CD4-positive, CD25-positive, alpha-beta regulatory T cell (primary cell): ENCODE measurements at places on chromosomes 4 and X.

DNA sequence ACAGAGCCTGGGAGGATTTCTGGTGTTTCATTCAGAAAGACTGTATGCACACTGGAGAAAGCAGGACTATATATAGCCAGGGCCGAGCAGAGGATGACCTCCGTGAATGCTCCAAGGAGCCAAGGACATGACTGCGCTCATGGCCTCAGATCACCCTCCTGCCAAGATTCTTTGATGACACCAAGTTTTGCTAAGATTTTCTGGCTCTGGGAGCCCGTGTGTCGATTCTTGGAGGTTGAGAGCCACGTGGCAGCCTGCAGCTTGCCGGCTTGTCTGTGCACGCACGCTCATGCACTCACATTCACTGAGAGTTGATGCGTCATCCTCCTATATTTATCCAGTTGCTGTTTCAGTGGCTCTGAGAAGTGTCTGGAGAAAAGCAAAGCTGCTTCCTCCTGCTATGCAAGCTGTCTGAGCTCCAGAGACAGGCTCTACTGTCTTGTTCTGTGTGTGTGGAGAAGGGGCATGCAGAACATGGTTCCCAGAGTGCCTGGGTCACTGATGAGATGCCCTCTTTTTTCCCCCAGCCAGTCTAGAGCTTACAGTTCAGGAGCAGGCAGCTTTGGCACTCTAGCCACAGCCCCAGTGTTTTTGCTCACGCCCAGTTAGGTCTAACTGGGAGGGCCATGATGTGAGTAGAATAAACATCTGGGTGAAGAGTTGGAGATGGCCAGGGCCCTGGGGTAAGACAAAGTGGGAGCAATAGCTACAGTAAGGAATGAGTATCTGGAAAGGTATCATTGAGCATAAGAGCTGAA, 64.9 kb upstream of the SCOC start:
- DNase-seq = no peak

- peak; percentile 47 for DNase-seq
Observed at GRCh38 chrX:148500423-148501385, at the start of gene AFF2. AFF2 (plus strand) TSS chrX:148500617; CDS start chrX:148501098, 481 bp downstream.

DNA sequence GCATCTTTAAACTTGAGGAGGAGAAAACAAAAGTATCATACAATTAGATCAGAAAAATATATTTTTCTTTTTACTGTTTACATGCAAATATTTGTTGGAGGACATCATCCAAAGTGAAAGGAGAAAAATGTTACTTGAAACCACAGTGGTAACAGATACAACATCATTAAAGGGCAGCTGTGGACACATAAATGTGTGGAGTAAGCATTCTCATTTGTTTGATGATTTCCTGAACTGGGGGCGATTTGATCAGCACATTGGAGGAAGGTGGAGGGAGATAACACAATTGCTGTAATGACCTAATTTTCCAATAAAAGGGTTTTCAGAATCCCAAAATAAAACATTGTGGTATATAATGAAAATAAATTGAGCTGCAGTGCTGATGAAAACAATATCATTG, 314.5 kb upstream of the HS3ST1 start:
- no peak for DNase-seq

DNA sequence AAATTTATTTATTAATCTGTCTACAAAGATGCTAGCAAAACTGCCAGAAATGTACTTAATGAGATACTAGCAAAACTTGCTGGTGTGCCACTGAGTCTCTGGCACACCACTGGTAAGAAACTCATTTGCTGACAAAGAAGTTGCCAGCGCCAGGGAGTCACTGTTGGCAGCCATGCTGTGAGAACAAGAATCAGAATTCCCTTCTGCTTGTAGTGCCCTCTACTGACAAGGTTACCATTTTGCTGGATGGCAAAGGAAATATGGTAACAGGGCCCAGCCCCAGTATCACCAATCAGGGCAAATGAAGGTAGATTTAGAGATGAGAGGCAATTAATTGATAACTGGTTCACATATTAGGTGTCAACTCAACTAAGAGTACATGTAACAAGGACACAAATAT, 750.1 kb upstream of the ADGRL3 start:
- DNase-seq = no peak

DNA sequence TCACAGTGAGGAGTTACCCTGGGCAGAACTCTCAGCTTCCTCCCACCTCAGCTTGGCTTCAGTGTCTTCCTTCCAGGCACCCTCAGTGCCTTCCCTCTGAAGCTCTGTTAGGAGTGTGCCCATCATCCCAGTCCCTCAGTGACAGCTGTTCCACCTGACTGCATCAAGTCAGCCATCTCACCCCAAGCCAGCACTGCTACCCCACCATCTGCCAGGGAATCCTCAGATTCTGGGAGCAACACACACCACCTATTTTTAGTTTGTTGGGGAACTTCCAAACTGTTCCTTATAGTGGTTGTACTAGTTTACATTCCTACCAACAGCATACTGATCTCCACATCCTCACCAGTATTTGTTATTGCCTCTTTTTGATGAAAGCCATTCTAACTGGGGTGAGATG, 182.9 kb downstream of the RELL1 start:
- no peak for DNase-seq

DNA sequence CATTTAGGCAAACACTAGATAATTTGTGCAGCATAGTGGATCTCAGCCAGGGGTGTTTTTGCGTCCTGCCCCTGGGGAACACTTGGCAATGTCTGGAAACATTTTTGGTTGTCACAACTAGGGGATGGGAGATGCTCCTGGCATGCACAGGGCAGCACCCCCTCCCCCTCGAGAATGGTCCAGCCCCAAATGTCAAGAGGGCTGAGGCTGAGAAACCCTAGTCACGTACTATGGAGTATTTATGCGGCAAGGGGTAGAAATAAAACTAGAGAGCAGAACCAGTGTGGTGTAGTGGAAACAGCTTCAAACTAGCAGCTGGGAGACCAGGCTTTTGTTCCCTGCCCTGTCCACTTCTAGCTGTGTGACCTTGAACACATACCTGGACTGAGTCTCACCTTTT, 38.2 kb upstream of the CLCN4 start:
- no peak for DNase-seq

DNA sequence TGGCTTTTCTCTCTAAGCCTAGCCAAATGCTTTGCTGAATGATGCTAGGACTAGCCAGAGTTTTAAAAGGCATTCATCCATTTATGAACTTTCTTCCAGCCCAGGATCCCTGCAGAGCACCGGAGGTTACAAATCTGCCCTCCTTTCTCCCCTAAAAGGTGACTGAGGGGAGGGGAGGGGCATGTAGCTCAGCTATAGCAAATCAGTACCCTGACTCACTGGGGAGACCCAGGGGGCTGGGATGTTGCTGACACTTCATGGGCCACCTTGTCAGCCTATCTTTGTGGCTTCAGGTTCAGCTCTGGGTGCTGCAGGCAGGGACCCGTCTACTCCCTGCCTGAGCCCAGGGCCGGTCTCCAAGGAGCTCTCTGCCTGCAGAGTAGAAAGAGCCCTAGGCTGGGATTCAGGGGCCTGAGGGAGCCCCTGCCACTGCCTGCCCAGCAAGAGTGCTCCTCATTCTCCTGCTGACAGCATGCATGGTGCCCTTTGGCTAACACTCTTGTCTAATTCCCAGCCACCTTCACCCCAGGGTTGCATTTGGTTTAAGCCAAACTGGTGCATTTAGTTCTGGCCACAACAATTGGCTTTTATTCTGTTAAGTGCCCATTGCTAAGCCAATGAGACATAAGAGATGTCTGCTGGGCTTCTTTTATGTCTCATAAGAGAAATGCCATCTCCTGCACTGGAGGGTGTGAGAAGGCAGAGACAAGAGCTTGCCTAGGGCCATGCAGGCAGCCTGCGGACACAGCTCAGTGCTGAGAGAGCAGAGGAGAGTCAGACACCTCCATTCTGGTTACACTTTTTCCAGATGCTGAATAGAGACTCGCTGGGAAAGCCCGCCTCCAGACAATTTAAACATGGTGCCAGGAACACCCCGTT, 11.9 kb upstream of the UBA6 start:
- no peak for DNase-seq

- no peak for DNase-seq
Observed at GRCh38 chr4:34046580-34046979, 2197.7 kb downstream of the ARAP2 start.

DNA sequence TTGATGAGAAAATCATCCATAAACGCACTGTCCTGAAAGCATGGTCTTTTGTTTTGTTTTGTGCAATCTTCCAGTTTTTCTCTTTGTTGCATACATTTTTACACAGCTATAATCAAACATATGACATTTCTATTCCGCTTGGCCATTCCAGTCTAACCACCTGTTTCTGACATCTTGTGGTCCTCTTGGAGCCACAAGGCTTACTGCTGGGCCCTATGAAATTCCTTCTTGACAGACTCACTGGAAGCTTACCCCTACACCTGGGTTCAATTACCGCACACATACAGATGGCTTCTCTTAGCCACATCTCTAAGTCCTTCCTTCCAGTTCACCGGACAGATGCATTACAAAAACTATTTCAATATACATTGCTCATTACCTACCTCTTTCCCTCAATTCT, 72.4 kb downstream of the PAPSS1 start:
- no peak for DNase-seq

DNA sequence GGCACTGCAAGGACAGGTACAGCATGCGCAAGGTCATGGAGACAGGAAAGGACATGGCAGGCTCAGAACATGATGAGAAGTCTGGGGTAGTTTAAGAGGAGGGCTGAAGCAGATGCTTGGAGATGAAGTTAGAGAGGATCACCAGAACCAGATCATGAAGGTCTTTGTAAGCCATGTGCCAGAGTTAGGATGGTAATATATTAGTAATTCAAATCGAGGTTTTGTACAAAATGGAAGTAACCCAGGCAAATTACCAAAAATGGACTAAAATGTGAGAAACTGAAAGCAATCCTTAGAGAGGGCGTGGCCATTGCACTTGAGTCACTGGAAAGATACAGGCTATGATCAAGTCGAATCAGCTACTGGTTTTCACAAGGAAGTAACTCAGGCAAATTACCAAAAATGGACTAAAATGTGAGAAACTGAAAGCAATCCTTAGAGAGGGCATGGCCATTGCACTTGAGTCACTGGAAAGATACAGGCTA, 13.5 kb downstream of the RXFP1 start:
- no peak for DNase-seq

GRCh38 chr4:158873795-158874401, 105.1 kb downstream of the FNIP2 start:
- no peak for DNase-seq

- DNase-seq = no peak
Observed at GRCh38 chr4:80921441-80921840, 109.1 kb upstream of the BMP3 start.

DNA sequence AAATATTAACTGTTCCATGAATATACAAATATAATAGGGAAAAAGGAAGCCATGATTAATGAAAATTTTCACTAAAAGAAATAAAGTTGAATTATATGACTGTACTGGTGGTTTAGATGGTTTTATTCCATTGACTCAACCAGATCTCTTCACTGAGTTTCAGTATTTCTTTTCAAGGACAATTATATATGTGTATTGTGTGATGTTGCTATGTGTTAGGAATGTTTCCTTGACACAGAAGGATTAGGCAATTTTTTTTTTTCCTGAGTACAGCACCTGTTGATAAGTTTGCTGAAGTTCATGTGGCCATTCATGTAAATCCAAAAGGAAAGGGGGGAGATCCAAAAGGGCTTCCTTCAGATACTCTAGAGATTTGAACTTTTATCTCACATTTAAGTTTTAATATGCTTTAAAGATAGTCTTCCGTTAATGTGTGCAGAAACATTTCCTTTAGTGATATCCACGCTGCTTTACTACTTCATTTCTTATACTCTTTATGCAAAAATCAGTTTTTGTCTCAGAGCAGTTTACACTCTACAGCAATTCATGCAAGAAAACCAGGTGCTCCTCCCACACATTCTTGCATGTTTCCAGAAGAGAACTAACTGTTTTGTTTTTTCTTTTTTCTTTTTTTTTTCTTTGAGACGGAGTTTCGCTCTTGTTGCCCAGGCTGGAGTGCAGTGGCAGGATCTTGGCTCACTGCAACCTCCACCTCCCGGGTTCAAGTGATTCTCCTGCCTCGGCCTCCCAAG, 249.1 kb downstream of the RPA4 start:
- DNase-seq = no peak

DNA sequence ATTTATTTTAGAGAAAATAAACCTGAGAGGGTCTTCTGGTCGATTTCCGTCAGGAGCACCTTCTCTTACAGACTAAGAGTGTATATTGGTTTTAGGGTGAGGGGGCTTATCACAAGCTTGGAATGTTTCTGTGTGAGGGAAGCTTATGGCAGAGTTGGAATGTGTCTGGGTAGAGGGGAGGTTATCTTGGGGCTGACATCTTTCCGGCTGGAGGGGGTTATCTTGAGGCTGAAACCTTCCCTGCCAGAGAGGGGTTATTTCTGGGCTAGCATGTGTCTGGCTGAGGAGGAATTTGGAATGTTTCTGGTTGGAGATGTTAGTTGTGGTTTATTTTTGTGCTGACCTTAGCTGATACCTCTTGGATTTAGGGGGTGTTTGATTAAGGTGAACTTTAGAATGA, 1312.1 kb downstream of the ADGRL3 start:
- DNase-seq = no peak

- DNase-seq = no peak
Observed at GRCh38 chrX:42127563-42127962, 204.2 kb upstream of the CASK start.

- DNase-seq = no peak
Observed at GRCh38 chrX:54043056-54043455, 1.2 kb downstream of the PHF8 start.

DNA sequence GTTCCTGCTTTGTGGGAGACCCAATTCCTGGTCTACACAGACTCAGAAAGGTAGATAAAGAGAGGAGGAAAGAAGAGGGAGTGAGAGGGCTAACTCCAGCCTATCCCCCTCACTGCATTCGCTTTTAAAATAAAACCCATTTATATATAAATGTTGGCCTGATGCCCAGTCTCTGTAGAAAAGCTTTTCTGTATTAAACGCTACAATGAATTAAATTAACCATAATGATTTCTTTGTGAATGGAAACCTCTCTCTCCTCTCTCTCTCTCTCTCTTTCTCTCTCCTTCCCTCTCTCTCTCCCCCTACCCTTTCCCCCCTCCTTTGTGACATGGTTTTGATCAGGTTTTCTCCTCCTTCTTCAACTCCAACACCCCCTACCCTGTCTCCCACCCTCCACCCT, 34.8 kb downstream of the PJA1 start:
- no peak for DNase-seq

GRCh38 chrX:15114743-15115566, 154.9 kb downstream of the ASB9 start:
- DNase-seq = no peak

DNA sequence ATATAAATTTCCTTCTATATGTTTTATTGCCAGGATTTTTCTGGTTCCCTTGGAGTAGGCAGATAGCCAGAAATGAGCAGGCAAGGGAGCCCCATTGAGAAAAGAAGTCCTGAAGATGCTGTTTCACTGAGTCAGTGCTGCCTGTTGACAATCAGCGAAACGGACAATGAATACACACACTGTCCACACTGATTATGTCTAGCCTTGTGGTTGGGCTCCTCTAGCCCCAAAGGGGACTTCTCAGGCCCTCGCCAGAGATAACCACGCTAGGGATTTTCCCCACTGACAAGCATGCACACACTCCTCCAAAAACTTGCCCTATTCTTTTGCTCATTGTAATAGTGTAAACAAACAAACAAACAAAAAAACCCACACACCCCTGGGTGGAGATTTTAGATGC, 369.3 kb downstream of the DMD start:
- DNase-seq = no peak

GRCh38 chr4:3701271-3701734, 64.9 kb upstream of the ADRA2C start:
- no peak for DNase-seq
